Astrocyte (in vitro differentiated cells and primary cell): ENCODE measurements at places on chromosomes 5 and 9.
A peak's percentile ranks its signal among the peaks of the same experiment; 100 is the strongest.

- DNase-seq: no peak
Observed at GRCh38 chr5:34919077-34919476, 3.6 kb downstream of the BRIX1 start.

- DNase-seq: peak; percentile 8
Observed at GRCh38 chr9:71733176-71733575, 35.1 kb downstream of the CEMIP2 start.

DNA sequence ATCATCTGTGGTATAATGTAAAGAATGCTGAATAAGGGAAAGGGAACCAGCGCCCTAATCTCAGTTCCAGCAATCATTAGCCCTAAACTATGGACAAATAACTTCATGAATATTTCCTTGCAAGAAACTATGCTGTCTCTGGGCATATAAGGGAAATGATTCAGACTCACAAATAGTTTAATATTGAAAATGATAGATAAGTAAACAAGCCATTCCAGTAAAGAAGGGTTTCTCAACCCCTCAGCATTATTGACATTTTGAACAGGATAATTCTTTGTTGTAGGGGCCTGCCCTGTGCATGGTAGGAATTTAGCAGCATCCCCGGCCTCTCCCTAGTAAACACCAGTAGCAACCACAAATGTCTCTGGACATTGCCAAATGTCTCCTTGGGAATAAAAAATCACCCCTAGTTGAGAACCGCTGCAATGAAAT lies 23.8 kb downstream of the C5 start:
- peak; percentile 34 for DNase-seq

- no peak for DNase-seq
Observed at GRCh38 chr5:84272771-84273516, 111.7 kb downstream of the EDIL3 start.

DNA sequence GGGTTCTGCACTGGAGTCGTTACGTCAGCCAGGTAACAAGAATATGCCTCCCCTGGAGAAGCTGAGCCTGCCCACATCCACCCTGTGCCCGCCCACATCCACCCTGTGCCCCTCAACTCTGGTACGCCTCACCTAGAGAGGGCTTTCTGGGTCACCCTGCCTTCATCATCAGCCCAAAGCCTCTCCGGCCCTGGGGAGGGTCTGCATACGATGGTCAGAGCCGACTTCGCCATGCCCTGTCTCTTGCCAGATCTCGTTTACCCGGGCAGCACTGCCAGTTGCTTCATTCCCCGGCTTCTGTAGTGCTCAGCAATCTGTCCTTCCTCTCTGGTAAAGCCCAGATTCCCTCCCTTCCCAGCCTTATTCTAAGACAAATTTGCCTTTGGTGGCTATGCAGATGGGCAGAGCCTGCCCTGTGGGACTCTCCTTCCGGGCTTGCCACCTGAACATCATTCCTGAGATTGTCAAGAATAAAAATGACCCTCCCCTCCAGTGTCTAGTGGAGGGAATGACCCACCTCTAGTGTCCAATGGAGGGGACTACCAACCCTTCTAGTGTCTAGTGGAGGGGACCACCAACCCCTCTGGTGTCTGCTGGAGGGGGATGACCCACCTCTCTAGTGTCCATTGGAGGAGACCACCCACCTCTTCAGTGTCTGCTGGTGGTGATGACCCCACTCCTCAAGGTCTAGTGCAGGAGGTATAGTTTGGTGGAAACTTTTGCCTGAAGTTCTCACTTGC lies 3.4 kb downstream of the PLEKHG4B start:
- DNase-seq: no peak

DNA sequence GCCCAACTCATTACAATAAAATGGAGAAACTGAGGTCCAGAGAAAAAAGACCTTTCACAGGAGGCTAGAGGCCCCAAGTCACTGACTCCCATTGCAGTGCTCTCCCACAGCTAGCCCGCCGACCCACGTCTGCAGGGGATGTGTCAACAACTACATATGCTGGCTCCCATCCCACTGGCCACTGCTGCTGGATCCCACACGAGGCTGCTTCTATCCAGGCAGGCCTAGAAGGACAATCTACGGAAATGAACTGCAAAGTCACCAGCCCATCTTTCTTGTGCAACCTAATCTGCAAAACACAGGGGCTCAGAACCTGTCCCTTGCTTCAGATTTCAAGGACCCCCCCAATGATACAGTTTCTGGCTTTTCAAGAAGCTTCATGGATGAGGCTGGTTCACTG lies 24.0 kb downstream of the RAPGEF1 start:
- DNase-seq: no peak

DNA sequence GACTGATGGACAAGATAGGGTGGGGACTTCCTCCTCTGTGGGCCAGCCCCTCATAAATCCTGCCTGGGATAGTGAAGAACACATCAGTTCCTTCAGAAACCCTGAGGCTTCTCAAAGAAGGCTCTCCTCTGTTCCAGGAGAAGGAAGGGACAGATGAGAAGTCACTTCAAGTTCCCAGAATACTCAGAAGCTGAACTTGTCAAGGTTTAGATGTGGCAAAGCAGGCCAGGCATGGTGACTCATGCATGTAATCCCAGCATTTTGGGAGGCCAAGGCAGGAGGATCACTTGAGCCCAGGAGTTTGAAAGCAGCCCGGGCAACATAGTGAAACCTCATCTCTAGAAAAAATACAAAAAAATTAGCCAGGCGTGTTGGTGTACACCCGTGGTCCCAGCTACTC lies 38.5 kb downstream of the STOM start:
- no peak for DNase-seq

- DNase-seq: no peak
Observed at GRCh38 chr5:103896593-103896992, 334.0 kb upstream of the NUDT12 start.

- no peak for DNase-seq
Observed at GRCh38 chr9:114303977-114304376, 18.9 kb upstream of the ORM1 start.

DNA sequence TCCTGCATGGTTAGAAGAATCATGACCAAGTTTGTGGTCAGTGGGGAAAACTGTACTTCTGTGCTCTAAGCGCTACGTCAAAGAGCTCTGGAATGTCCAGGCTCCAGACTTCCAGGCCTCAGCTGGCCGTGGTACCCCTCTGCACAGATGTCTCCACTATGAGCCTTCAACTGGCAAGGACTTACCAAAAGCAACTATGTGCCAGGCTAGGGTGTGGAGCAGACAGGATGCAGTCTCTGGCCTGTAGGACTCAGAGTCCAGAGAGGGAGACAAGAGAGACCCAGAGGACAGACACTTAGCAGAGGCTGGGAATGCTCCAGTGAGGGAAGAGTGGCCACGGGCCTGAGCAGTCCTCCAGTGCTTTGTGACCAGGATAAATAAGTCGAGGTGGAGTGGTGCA lies 31.0 kb upstream of the TCF7 start:
- peak; percentile 74 for DNase-seq

DNA sequence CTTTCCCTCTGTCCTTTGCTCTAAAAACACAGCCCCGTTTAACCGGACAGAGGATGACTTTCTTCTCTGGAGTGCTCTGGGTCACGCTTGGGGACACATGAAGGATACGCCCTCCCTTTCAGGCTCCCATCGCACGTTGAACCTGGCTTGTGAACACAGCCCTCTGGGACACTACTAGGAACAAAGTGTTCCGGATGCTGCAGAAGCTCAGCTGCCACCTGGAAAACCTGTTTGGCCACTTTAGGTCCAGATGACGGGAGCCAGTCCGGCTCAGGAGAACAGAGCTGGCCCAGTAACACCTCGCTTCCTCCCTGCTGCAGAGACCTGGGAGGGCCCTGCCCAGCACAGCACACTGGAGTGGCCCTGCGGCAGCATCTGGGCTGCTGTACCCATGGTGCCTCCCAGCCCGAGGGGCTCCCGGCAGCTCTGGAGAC lies 60.1 kb downstream of the GADD45G start:
- no peak for DNase-seq

DNA sequence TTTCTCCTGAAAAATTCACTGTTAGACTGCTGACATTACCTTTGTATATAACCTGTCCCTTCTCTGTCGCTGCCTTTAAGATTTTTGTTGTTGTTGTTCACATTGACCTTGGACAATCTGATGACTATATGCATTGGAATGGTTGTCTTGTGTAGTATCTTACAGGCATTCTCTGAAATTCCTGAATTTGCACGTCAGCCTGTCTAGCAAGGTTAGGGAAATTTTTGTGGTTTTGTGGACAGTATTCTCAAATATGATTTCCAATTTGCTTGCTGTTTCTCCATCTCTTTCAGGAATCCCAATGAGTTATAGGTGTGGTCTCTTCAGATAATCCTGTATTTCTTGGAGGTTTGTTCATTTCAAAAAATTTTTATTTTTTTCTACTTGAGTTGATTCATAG lies 140.8 kb downstream of the PRR16 start:
- peak; percentile 98 for DNase-seq

DNA sequence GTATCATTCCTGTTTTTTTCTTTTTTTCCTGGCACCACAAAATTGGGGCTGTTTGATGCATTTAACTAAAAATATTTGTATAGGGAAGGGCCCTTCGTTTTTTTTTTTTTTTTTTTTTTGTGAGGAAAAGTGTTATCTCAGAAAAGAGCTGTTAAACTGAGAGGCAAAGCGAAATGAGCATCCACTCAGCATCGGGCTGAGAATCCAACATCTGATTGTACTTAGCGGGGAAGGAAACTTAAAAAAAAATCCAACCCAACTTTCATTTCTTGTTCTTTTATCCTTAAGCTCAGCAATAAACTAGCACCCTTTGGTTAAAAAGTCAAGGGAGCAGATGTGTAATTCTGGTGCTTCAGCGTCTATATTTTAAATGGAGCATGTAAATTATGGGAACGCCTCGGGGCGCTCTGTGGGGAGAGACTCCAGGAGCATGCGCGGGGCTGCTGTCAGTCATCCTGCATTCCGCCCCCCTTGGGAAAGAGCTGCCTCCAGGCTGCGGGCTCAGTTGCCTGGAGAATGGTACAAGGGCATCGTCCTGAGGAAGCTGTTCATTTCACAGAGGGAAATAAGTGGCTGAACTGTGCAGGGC lies 33.3 kb downstream of the DMRT2 start:
- DNase-seq: no peak

- DNase-seq: no peak
Observed at GRCh38 chr5:95219411-95219810, 65.5 kb downstream of the MCTP1 start.

GRCh38 chr5:52725808-52726207 lies 61.9 kb upstream of the ITGA1 start:
- DNase-seq: no peak

- peak; percentile 57 for DNase-seq
Observed at GRCh38 chr9:18447131-18447530, 26.8 kb upstream of the ADAMTSL1 start.

- DNase-seq: no peak
Observed at GRCh38 chr5:134585966-134586365, 46.7 kb downstream of the SAR1B start.

GRCh38 chr5:122015471-122015870 lies 53.7 kb downstream of the SRFBP1 start:
- DNase-seq: no peak

DNA sequence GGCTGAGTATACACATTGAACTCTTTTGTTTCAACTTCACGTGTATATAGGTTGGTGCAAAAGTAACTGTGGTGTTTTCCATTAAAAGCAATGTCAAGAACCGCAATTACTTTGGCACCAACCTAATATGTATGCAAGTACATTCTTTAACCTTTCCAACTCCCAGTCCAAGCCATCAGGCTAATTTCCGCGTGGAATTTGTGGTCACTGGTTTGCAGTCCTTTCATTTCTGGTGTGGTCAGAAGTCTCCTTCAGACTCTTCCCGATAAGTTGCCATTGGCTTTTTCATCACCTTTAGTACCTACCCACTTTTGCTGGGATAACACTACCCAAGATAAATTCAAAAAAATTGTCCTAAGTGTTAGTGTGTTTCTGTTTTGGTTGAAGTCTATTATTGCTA lies 84.0 kb downstream of the RGS3 start:
- DNase-seq: peak; percentile 58

- peak; percentile 86 for DNase-seq
Observed at GRCh38 chr5:34735491-34736426, 79.6 kb downstream of the RAI14 start.

DNA sequence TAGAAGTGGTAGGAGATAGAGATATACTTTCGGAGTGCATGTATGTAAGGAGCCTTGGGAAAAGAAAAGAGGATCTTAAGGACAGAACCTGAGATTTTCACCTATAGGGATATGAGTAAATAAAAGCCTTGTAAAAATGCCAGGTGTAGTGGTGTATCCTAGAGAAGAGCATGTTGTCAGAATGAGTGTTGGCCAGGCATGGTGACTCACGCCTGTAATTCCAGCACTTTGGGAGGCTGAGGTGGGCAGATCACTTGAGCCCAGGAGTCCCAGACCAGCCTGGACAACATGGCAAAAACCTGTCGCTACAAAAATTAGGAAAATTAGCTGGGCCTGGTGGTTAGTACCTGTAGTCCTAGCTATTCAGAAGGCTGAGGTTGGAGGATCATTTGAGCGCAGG lies 76.0 kb downstream of the IPO11 start:
- no peak for DNase-seq

- DNase-seq: no peak
Observed at GRCh38 chr9:129581505-129582189, 39.3 kb downstream of the C9orf50 start.

GRCh38 chr5:66129144-66129543 lies 15.0 kb upstream of the SREK1 start:
- DNase-seq: no peak

DNA sequence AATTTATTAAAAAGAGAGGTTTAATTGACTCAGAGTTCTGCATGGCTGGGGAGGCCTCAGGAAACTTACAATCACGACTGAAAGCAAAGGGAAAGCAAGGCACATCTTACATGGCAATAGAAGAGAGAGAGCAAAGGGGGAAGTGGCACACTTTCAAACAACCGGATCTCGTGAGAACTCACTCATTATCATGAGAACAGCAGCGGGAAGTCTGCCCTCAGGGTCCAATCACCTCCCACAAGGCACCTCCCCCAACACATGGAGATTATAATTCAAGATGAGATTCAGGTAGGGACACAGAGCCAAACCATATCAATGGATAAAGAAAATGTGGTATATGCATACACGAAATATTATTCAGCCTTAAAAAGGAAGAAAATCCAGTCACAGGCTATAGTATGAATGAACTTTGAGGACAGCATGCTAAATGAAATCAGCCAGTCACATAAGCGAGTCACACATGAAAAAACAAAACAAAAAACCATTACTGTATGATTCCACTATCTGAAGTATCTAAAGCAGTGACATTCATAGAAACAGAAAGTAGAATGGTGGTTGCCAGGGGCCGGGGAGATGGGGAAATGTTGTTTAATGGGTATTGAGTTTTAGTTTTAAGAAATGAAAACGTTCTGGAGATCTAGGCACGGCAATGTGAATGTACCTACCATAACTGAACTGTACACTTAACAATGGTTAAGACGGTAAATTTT lies 83.4 kb upstream of the PCA3 start:
- DNase-seq: no peak

GRCh38 chr9:98962861-98963260 lies 19.2 kb downstream of the COL15A1 start:
- peak; percentile 55 for DNase-seq

DNA sequence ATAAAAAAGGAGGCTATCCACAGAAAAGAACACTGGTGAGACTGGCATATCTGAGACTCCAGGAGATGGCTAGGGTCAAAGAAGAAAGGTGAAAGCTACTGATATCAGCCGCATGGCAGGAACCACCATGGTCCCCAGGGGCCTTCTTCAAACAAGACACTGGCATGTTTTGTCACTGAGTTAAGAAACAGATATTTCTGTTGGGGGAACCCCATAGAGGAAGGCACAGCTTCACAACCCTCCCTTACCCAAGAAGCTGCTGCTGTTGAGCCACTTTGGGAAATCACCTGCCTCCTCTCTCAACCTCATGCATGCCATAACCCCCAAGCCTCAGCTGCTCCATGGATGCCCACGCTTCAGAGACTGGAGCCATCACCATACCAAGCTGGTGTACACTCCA lies 13.3 kb upstream of the BTNL3 start:
- no peak for DNase-seq
